ENCODE measurements at places on chromosomes 6 and 20. TPM values are rescaled to one million over a fixed set of nuclear protein-coding genes. Genes with fewer than 3 reads are reported as not detected.

Gene TMEM170B
- total RNA-seq, result 2.0 TPM

GRCh38 chr20:51529081-51529681 lies 13.3 kb downstream of the NFATC2 start:
- peaks cover 90% of the 10 kb centered on the region for H3K4me1 ChIP-seq
- H3K36me3 ChIP-seq, result peaks cover 38% of the 10 kb centered on the region
- peak overlapping the region; percentile 98 for H3K27ac ChIP-seq
- H3K27me3 ChIP-seq, result no peaks in the 10 kb centered on the region

Gene ELOVL2
- not detected for total RNA-seq

- no peaks in the 10 kb centered on the region for H3K36me3 ChIP-seq
- H3K27me3 ChIP-seq, result peaks cover 3% of the 10 kb centered on the region
- no peaks in the 10 kb centered on the region for H3K4me1 ChIP-seq
- H3K27ac ChIP-seq, result no peak overlapping the region
Measured at GRCh38 chr6:125102411-125102810, 51.2 kb upstream of the TPD52L1 start.

- peaks cover 4% of the 10 kb centered on the region for H3K4me1 ChIP-seq
- DNase-seq, result no peak
- no peaks in the 10 kb centered on the region for H3K27me3 ChIP-seq
- no peak overlapping the region for H3K4me3 ChIP-seq
- no peaks in the 10 kb centered on the region for H3K36me3 ChIP-seq
- H3K27ac ChIP-seq, result no peak overlapping the region
Measured at GRCh38 chr6:88975369-88975768, 12.0 kb upstream of the RNGTT start.

DNA sequence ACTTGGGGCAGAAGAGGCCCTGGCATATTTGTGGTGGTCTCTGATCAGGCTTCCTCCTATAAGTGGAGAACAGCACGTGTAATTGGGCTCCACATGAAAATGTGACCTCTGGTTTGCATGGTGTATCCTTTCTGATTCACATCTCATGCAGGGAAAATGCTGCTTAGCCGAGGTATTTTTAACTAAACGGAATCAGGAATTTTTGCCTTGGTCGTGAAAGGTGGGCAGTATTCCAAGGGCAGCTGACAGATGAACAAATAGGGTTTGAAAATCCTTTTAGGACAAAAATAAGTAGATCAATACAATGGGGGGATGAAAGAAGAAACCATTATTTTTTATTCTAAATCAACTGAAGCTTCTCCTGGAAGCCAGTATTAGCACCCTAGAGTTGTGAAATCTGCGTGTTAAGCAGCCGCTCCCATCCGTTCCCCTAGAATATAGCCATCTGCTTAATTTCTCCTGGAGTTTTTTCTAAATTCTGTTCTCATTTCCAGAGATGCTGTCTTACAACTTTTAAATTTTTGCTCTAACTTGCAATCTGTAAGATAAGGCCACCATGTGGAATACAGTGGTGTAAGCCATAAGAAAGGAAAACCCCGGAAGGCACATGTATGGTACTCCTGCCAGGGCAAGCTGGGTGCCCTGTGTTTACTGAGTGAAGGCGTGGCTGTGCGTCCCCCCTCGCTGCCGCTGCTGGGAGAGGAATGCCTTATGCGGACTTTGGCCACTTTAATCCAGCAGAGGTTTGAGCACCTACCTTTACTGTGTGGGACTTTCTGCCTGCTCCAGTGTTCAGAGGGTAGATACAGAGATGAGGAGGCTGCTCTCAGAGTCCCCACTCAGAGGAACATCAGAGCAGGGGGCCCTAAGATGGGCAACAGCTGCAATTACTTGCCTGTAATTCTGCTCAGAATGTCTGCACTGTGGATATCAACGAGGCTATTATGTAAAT lies 52.4 kb downstream of the SYNJ2 start:
- H3K4me3 ChIP-seq, result no peak overlapping the region
- peaks cover 24% of the 10 kb centered on the region for H3K36me3 ChIP-seq
- H3K27ac ChIP-seq, result no peak overlapping the region
- peaks cover 18% of the 10 kb centered on the region for H3K4me1 ChIP-seq

Gene MRAP2
- not detected for total RNA-seq

Gene SNAI1
- 0.93 TPM for total RNA-seq
